ENCODE measurements at places on chromosomes 13 and 19. TPM values are rescaled to one million over a fixed set of nuclear protein-coding genes. Genes with fewer than 3 reads are reported as not detected.

The OSCAR gene
- total RNA-seq, result 1.2 TPM

The KANK2 gene
- total RNA-seq, result 499 TPM

The YJU2 gene
- total RNA-seq, result 11.7 TPM

The ADGRE3 gene
- total RNA-seq, result 0.46 TPM

The MKNK2 gene
- total RNA-seq, result 122 TPM

The RAB20 gene
- total RNA-seq, result 12.6 TPM

The ERICH4 gene
- total RNA-seq, result not detected

The IFNL1 gene
- total RNA-seq, result not detected

The ZNF714 gene
- 2.6 TPM for total RNA-seq

GRCh38 chr13:71137101-71137500, 729.9 kb downstream of the DACH1 start:
- DNase-seq, result no peak

- no peak for DNase-seq
Measured at GRCh38 chr13:73901324-73902068, 232.7 kb downstream of the KLF12 start.

DNA sequence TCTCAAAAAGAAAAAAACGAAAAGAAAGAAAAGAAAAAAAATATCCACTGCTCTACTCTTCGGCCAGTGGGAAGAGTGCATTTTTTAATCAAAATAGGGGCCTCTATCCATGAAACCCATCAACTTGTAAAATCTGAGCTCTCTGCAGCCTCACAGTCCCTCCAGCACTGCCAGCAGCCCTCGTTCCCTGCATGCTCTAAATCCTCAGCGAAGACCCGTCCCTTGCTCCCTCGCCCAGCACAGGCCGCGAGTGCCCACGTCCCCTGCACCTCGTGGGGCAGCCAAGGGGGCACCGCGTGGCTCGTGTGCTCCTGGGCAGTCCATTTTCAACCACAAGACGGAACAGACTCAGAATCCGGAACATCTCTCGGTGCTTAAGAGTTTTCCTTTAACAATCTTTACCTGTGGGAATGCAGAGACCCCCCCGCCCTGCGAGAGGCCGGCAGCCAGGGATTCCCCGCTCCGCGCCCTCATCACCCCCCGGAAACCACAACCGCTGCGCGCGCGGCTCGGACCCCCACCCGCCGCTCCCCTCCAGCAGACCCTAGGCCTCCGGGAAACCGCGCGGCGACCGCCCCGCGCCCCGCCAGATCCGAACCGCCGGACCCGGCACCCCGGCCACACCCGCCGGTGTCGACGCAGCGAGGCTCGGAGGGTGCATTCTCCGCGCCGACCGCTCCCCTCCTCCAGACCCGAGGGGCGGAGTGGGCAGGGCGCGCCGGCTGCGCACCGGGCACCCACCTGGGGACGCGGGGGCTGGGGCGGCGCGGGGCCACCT, 638 bp downstream of the ANKRD27 start:
- DNase-seq, result no peak

GRCh38 chr13:98492335-98493041, 84.4 kb downstream of the STK24 start:
- no peak for DNase-seq

- peak; percentile 81 for DNase-seq
Measured at GRCh38 chr19:6092329-6093286, 17.7 kb downstream of the RFX2 start.

DNA sequence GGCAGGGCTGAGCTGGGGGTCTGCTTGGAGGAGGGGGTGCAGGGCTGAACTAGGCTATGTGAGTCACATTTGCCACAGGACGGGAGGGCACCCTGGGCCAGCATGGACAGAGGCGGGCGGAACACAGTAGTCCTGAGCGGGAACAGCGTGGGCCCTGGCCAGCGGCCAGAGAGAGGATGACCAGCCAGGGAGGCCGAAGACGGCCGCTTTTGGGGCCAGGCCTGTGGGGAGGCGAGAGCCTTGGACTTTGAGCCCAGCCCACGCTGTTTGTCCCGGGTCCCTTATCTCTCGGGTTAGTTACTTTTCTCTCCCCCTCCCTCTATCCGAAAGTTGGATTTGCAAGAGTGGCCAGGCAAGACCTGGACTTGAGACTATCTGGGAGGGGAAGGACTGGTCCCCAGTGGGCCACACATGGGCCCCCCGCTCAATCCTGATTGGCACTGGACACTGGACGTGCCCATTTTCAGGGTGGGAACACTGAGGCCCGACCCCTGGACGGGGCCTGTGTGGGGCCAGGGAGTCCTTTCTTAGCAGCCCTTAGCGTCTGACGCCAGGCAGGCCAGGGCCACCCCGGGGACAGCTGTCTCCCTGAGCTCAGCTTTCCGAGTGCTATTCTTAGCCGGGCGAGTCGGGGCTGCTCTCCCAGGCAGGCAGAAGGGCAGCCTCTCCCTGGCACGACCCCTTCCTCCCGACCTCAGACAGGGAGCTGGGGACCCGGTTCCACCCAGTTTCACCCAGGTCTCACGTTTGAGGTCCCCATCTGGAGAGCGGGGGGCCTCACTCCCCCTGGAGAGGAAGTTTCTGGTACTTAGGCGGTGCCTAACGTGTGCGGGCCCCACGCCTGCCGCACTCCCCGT, 833 bp downstream of the GAMT start:
- peak; percentile 88 for DNase-seq

DNA sequence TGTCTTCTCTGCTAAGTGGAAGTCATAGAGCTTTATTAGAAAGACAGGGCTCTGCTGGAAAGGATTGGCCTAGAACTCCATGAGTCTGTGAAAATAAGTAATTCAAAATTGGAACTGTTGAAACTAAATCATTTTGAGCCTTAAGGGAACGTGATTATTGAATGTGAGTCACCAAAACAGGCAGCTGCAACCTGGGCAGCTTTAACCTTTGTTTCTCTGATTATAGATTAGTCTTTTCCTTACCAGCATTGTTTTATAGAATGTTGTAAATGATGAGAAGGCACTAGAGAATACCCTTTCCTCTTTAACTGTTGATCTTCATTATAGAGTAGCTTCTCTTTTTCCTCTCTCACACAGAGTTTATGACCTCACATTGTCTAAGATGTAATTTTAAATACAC, 638.8 kb upstream of the SLITRK6 start:
- DNase-seq, result no peak

DNA sequence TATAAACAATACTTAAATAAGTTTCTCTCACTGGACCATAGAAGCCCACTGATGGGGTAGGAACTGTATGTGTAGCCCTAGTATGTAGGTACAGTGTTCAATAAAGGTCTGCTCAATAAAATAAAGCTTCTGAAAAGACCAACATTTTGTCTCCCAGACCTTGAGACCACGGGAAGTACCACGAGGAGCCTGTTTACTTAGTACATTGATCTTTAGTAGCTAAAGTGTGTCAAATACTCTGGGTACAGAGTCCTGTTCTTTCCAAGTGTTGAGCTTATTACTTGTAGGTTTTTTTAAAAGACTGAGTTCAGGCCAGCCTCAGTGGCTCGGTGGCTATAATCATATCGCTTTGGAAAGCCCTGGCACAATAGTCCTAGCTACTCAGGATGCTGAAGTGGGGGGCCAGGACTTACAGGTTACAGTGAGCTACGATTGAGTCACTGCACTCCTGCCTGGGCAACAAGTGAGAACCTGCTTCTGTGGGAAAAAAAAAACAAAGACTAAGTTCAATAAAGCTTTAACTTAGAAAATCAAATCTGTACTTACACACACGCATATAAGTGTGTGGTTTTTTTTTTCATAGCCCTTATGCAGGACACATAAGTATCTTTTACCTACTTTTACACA, 3.4 kb downstream of the MTRF1 start:
- no peak for DNase-seq

DNA sequence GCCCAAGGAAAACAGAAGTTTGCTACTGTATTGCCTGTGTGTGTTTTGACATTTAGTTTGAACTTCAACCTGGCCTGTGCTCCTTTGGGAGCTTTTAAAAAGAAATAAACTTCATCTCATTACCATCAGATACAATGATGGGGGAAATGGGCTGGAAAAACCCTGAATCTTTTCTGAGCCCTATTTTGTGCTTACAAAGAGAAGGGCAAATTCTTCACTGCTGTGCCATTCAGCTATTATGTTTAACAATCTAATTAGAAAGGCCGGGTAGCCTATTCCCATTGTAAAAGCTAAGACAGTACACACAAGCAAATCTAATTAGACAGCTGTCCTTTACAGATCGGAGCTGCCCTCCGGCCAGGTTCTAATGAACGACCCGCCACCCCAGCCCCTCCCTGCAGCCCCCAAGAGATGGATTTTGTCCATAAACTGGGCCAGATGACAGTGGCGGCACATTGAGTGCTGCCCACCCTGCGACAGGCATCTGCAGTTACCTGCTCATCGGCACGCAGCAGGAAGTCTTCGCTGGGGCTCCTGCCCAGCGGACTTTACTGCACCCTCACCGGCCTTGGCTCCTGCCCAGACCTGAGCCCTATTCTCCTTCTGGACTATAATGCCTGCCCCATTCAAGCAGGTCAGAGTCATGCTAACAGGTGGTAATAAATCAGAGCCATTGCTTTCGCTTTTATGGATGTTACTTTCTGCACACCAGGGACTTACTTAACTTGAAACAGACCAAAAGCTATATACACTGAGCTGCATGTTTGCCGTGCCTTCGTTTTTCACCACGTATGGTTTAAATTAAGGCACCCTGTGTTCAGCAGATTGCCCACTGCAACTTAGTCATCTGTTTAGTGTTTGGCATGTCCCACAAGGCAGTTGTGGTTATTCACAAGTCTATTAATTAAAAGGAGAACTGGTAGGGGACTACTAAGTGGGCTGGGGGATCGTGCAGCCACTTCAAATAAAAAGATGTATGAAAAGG, 549.6 kb downstream of the FGF9 start:
- no peak for DNase-seq

DNA sequence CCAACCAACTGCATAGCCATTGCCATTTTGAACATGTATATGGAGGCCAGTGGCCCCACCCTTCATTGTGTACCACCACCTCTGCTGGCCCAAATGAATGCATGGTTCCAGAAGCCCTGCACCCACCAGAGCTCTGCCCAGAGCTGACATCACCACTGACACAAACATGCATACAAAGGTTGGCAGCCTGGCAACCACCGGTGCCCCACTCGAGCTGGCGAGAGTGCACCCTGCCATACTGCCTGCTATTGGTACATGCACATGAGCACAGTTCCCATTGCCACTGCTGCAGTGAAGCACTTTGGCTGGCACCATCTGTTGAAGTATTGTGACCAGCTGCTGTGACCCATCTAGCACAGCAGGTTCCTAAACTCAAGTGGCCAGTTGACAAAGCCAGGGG, 1564.9 kb downstream of the OLFM4 start:
- DNase-seq, result no peak

GRCh38 chr13:45931211-45931610, 79.7 kb upstream of the SIAH3 start:
- DNase-seq, result no peak

GRCh38 chr19:1774989-1775772, 21.9 kb downstream of the ONECUT3 start:
- no peak for DNase-seq

GRCh38 chr13:24178847-24179485, 18.4 kb downstream of the SPATA13 start:
- DNase-seq, result no peak

- no peak for DNase-seq
Measured at GRCh38 chr19:17549085-17549740, 6.2 kb upstream of the COLGALT1 start.

GRCh38 chr13:76668141-76668540, 218.1 kb downstream of the KCTD12 start:
- DNase-seq, result no peak

DNA sequence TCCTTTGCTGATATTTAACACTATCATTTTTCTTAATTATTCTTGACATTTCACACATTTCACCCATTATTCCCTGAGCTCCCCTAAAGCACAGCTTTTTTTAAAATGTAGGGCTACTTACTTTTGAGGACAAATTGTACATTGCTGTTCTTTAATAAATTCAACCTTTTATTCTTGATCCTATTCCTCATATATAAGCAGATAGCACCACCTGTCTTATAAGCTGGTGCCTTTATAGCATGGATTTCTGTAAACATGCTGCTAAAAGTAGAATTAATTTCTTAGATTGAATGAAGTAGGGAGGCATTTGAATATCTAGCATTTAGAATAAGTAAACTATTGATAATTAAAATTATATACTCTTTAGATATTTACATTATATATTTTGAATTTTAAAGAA, 603.4 kb upstream of the PCDH9 start:
- DNase-seq, result no peak

DNA sequence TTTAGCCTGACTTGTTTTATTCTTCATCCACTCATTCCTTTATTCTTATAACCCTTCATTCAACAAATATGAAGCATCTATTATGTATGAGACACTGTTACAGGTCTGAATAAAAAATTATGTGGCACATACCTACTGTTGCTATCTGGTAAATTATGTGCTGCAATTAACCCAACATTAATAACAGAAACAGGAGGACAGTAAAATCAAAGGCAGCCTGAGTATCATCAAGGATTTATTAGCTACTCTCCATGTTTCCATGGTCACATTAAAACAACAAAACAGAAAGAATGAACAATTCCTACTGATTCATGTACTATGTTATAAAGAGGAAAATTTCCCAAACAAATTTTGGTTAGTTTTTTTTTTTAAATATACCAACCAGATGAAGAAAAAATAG, 43.9 kb downstream of the RAP2A start:
- DNase-seq, result no peak

DNA sequence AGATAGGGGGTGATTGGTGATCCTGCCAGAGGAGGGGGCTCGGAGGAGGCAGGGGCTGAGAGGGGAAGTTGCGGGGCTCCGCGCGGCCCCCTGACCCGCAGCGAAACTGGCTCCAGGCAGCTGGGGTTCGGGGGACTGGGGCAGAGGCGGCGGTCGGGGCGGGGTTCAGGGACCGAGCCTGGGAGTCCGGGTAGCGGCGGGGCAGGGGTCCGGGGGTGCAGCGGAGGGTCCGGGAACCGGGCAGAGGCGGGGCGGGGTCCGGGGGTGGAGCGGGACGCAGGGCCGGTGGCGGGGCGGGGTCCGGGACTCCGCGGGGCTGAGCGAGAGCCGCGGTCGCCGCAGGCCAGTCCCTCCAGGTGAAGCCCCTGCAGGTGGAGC, 1.2 kb downstream of the MADCAM1 start:
- DNase-seq, result no peak

- DNase-seq, result no peak
Measured at GRCh38 chr13:34066344-34066743, 248.4 kb downstream of the RFC3 start.

- DNase-seq, result peak; percentile 88
Measured at GRCh38 chr13:46553886-46554858, 1.2 kb downstream of the LRCH1 start.

- DNase-seq, result no peak
Measured at GRCh38 chr19:17209126-17210036, 5.8 kb upstream of the USE1 start.

GRCh38 chr13:99657848-99658260, 156.6 kb downstream of the TM9SF2 start:
- no peak for DNase-seq

GRCh38 chr13:113722921-113723320, 36.1 kb upstream of the TMEM255B start:
- no peak for DNase-seq
